ENCODE measurements at places on chromosomes 3 and 15.
A peak's percentile ranks its signal among the peaks of the same experiment; 100 is the strongest.

DNA sequence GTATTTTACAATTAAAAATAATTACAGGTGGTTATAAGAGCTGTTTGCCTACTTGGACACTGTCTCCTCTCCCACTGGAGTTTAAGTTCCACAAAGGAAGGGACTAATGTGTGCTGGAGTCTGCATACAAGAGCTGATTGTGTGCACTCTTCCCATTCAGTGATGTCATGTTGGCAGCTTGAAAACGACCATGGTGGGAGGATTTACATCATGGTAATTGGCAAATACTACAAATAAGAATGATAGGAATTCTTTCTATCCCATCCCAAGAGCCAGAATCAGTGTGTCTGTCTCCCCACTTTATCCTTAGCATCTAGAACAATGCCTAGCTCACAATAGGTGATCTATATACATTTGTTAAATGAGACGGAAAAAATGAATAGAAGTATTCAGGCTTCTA, 14.1 kb downstream of the ITGA11 start:
- no peak for DNase-seq

GRCh38 chr15:98653686-98654085, 5.3 kb downstream of the IGF1R start:
- no peak for DNase-seq

DNA sequence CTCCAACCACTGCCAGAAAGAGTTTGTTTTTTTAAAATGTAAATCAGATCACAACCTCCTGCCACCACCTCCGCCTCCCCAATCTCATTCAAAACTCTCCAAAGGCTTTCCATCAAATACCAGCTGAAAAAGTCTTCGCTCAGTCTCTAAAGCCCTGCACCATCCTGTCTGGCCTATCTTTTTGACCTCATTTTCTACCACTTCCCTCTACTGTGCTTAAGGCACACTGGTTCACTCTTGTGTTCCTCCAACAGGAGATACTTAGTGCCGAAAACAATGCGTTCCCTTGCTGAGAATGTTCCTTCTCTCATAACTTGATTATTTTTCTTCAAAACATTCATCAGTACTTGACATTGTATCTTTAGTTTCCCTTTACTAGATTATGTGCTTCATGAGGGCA, 3.5 kb downstream of the BTBD1 start:
- DNase-seq: no peak

DNA sequence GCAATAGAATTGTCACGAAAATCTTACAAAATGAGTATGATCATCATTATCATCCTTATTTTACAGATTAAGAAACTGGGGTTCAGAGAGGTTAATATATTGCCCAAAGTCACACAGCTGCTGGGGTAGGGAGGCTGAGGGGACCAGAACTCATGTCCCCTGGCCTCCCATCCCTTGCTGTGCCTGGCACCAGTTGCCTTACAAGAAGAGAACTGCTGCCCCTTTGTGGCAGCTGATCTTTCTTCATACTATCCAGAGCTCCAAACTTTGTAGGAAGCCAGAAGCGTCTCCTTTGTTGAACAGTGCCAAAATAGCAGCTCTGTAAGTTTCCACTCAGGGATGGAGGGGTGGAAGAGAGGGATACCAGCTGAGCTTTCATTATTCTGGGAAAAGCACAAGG, 236.8 kb upstream of the TBC1D5 start:
- DNase-seq: peak; percentile 42

- no peak for DNase-seq
Observed at GRCh38 chr3:8298021-8298954, 203.3 kb upstream of the LMCD1 start.

DNA sequence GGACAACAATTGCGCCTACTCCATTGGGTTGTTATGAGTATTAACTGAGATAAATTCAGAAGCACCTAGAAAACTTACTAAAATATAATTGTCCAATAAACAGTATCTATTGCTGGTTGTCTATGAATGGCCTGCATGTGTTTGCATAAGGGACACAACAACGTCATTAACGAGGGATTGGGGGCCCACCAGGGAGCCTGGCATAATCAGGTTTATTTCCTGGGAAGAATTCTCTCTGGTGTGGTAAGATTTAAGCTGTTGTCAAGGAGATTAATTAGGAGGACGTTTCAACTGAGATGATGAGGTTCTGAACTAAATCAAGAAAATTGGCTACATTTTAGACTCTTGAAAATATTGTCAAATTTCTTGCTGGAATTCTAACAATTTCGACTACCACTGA, 176.1 kb upstream of the CDIN1 start:
- no peak for DNase-seq

DNA sequence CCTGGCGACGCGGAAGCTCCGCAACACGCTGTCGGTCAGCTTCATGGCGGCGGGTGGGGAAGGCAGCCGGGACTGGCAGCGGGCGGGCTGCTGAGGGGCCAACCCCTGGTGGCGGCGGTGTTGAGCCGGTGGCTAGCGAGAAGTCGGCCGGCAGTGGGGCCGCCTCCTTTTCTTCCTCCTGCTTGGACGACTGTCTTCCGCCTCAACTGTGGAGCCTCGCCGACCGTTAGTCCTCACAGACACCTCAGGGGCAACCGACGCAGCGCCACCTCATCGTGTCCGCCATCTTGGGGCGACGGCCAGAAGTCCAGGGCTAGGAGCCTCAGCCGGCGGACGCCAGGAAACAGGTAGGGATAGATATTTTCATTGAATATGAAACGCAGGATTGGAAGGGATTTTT, 875.1 kb downstream of the NSUN3 start:
- no peak for DNase-seq

- DNase-seq: no peak
Observed at GRCh38 chr3:61637088-61638051, 76.0 kb downstream of the PTPRG start.

DNA sequence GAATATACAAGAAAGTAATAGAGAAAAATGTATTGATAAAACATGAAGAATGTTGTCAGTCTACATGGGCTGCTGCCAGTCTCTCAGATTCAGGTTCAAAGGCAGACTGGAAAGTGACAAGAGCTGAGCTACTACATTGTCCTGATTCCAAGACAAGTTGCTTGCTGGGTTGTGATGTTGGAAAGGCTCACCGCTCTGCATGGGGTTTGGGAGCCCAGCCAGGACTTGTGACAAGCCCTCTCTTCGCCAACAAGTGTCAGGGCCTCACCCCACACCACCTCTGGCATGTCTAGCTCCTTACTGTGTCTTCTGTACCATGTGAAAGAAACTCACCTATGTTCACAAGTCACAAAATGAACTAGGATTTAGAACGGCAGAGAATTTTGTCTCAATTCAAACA, 43.0 kb upstream of the SH3GL3 start:
- DNase-seq: no peak

- no peak for DNase-seq
Observed at GRCh38 chr3:141151439-141151838, 80.2 kb upstream of the PXYLP1 start.

- no peak for DNase-seq
Observed at GRCh38 chr3:46613313-46614005, 1.1 kb downstream of the FAM240A start.

- DNase-seq: peak; percentile 77
Observed at GRCh38 chr3:46368569-46368968, 2.2 kb upstream of the CCR5 start.

DNA sequence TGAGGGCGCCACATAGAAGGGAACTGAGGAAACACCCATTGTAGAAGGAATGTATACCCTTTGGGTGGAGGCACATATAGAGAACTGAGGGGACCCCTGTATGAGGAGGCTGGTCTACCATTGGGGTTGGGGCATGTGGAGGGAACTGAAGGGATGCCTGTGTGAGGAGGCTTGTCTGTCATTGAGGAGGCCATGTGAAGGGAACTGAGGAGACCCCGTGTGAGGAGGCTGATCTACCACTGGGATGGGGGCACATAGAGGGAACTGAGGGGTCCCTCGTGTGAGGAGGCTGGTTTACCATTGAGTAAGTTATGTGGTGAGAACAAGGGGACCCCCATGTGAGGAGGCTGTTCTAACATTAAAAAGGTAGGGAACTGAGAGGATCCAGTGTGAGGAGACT, 156.1 kb downstream of the FBLN2 start:
- no peak for DNase-seq

GRCh38 chr3:38335263-38335662, 11.3 kb upstream of the XYLB start:
- DNase-seq: no peak

GRCh38 chr3:34107669-34108068, 309.2 kb downstream of the PDCD6IP start:
- DNase-seq: no peak

GRCh38 chr15:93378558-93378957, 289.5 kb upstream of the RGMA start:
- DNase-seq: no peak

DNA sequence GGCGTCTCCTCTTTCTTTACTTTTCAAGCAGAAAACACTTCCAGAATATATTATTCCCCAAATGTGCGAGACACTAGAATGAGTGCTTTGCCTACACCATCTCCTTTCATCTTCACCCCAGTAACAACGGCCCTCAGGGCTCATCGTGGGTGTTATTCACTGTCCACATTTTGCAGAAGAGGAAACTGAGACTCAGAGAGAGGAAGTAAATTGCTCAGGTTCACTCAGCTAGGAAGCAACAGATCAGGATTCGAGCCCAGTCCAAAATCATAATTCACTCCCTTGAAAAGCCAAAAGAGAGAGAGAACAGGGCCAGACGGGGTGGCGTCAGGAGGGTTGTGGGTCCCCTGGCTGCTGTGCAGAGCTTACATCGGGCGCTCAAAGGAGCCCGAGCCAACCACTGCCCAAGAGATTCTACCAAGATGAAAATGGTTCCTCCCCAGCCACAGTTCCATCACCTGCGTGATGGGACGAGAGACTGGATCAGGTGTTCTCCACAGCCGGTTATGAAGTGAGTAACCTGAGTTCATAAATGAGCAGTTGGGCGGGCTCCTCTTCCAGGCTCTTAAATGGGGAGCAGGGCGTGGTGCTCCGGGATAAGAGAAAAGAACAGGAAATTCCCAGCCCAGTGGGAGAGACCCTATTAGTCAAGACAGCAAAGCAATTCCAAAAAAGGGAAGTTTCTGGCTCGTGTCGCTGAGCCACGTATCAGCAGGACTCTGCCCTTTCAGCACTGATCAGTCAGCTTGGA, 48.6 kb upstream of the FLNB start:
- peak; percentile 62 for DNase-seq

DNA sequence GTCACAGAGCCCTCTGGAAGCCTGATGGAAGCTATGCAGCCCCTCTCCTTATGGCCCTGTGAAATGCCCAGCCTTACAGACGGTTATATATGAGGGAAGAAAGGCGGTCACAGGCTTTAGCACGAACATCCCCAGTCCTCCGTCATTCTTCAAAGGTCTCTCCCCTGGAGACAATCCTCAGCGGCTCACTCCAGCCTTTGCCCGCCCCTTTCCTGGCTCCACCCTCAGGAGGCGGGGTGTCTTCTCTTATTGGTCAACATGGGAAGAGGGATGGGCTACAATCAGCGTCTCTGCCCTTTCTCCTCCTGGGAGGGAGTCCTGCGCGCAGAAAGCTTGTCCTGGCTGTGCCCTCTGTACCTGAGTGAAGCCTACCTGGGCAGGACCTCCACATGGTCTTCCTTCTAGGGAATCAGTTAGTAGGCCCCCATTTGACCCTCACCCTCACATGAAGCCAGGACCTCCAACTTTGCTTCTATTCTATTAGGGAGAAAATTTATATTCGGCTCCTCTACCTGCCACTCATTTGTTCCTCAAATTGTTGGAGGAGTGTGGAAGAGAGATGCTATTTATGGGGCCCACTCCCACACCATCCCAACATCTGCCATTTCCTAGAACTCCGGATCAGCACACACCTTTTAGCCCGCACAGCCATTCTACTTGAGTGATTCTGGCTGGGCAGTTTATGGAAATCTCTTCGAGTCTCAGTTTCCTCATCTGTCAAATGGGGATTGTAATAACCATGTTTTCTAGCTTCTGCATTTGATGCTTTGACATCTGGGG, 112.9 kb upstream of the SLC6A11 start:
- DNase-seq: peak; percentile 95

DNA sequence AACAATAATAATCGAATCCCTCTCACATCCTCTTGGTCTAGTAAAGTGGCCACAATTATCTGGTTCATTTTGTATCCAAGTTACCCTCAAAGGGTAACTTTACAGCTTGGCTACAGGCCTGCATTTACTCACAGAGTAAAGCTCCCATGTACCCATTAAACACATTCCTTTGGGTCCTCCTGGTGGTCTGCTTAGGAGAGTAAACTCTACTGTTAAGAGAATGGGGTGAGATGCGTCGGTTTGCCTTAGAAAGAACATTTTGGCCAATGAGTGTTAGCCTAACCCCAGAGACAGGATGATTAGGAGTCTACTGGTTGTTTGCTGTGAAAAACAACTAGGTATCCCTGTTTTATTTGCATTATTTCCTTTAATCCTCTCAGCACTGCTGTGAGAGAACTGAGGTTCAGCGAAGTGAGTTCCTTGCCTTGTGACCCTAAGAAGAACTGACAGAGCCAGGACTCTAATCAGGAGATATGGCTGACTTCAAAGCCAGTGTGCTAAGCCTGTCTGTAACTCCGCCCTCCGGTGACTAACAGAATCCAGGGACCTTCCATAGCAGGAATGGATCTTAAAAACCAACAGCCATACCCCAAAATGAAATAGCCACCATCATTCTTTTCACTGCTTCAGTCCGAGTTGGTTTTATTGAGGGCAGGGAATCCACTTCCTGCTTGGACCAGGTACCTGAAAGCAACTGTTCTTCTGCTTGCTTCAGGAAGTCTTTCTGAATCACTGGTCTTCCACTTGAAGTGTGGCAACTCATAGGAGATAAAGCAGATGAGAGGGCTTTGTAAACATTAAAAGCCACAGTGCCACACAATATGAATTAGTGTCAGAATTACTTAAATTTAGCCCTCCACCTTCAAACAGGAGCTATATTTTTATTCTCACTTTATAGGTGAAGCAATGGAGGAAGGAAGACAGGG, 317.3 kb upstream of the WNT5A start:
- peak; percentile 44 for DNase-seq

DNA sequence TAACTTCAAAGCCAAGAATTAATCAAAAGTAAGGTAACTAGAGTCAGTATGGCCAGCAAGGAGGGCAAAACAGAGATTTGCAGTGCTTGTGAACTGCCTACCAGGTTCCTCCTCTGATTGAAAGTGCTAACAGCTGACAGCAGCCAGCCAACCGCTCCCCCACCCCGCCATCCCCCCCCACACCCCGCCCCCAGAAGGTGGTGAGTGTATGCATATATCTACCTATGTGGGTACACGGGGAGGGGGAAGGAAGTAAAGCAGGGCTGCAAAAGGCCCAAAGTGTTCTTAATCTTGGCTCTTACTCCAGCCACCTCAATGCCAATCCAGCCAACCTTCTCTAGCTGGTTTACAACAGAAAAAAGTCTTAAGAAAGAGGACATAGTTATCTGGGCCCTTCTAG, 50.7 kb downstream of the RAF1 start:
- no peak for DNase-seq

DNA sequence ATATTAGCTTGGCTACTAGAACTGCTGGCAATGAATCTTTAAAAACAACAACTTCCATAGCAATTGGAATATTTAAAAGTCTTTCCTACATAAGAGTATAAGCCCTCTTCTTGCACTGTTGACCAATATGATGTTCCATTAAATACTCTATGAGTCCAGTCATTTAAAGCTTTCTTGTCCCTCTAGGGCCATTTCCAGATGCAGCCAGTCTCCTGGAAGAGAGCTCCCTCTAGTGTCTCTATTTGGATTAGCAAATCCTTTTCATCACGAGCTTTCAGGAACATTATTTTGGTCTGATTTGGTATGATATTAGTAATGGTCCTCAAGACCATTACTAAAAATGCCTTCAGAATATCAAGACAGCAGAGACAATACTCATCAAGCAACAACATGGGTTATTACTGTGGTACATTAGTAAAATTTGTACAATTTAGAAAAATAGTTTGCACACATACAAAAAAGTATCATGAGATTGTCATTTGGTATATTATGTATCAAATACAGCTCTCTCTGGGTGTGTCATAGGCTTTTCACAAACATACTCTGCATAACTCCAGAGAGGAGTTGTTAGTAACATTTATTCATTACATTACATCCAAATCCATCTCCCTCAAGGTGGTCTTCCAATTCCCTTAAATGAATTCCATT, 101.3 kb downstream of the DPH6 start:
- DNase-seq: peak; percentile 73
